Prostate gland (tissue), 2 donors: ENCODE measurements at places on chromosomes 1 and 21. TPM values are rescaled to one million over a fixed set of nuclear protein-coding genes. Genes with fewer than 3 reads are reported as not detected.

ZNF648 gene
- 0.34 TPM for total RNA-seq

- H3K36me3 ChIP-seq, result no peaks in the 10 kb centered on the region
- H3K27me3 ChIP-seq, result no peaks in the 10 kb centered on the region
- DNase-seq, result no peak
- no peaks in the 10 kb centered on the region for H3K4me1 ChIP-seq
These were observed 59.9 kb upstream of the CNN3 start for GRCh38 chr1:94986783-94987182.

C8A gene
- not detected for total RNA-seq

DNA sequence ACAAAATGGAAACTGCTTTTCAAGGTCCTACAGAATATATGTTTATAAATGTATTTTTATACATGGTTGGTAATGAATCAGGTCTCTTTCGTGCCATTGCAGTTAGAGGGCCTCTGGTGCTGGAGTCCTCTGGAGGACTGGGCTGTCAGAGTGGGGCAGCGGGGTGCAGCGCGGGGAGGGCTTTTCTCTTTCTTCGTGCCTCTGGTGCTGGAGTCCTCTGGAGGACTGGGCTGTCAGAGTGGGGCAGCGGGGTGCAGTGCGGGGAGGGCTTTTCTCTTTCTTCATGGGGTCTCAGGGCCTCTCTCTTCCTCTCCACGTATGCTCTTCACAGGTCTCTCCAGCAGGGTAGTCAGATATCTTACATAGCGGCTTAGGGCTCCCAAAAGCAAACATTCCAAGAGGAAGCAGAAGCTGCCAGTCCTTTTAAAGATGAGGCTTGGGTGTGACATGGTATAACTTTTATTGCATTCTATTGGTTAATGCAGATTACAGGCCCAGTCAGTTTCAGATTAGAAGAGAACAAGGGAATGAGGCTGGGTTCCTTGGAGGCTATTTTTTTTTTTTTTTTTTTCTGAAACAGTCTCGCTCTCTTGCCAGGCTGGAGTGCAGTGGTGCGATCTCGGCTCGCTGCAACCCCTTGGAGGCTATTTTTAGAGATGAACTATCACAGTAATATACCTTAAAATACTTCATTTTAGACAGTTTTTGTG is 13.1 kb downstream of the SDCCAG8 start:
- no peak overlapping the region for H3K27ac ChIP-seq
- H3K4me1 ChIP-seq, result no peaks in the 10 kb centered on the region
- no peaks in the 10 kb centered on the region for H3K27me3 ChIP-seq
- H3K36me3 ChIP-seq, result no peaks in the 10 kb centered on the region

DNA sequence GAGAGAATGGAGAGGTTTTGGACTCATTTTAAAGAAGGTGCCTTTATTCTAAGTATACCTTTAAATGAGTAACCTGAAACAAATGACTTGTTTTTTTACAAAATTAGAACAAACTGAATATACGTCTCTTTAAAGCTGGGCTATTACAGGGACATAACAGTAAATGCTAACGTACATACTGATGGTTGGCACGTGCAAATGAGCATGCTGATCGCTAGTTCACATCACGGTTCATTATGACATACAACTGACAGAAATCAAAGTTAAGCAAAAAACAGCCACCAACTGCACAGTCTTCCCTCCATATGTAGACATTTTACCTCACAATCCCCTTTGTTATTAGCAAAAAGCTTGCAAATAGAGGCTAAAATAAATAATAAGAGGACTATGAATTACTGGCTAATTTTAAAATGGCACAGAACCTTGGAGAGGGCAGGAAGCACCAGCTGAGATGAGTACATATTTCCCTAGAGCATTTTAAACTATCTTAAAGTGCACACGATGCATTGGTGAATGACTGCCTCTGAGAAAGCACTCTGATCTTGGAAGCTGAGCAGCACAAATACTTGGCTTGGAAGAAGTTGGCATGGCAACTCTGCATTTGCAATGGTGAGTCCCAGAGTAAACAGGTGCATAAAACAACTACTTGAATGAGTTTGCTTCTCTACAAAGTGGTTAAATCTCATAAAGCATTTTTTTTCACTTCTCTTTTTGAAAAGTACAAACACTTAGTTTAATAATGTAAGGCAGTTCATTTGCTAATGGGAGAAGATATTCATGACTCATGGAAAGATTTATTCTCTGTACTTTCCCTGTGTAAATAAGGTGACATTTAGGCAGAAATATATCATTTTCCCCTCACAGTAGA is 204.7 kb downstream of the LHX8 start:
- no peak overlapping the region for H3K27ac ChIP-seq
- no peak overlapping the region for H3K4me3 ChIP-seq
- no peaks in the 10 kb centered on the region for H3K27me3 ChIP-seq
- DNase-seq, result no peak
- H3K4me1 ChIP-seq, result no peaks in the 10 kb centered on the region

DNA sequence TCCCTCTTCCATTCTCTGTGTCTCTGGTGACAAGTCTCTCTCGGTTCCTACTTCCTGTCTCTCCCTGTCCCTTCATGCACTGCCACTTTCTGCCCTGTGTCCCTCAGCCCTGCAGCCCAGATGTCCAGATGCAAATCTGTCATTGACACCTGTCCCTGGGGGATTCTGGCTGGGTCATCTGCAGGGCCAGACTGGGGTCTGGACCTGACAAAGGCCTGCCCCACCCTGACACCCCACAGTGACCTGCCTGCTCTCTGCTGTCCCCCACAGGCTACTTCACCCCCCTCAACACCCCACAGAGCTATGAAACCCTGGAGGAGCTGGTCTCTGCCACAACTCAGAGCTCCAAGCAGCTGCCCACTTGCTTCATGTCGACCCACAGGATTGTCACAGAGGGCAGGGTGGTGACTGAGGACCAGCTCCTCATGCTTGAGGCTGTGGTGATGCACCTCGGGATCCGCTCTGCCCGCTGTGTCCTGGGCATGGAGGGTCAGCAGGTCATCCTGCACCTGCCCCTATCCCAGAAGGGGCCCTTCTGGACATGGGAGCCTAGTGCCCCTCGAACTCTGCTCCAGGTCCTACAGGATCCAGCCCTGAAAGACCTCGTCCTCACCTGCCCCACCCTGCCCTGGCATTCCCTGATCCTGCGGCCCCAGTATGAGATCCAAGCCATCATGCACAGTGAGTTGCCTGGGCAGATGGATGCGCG is 7.2 kb downstream of the THEMIS2 start:
- no peaks in the 10 kb centered on the region for H3K36me3 ChIP-seq
- H3K4me3 ChIP-seq, result no peak overlapping the region
- H3K27ac ChIP-seq, result no peak overlapping the region
- H3K27me3 ChIP-seq, result no peaks in the 10 kb centered on the region
